GM12878 (cell line): ENCODE measurements at places on chromosomes 7 and 10. TPM values are rescaled to one million over a fixed set of nuclear protein-coding genes. Genes with fewer than 3 reads are reported as not detected.

DNA sequence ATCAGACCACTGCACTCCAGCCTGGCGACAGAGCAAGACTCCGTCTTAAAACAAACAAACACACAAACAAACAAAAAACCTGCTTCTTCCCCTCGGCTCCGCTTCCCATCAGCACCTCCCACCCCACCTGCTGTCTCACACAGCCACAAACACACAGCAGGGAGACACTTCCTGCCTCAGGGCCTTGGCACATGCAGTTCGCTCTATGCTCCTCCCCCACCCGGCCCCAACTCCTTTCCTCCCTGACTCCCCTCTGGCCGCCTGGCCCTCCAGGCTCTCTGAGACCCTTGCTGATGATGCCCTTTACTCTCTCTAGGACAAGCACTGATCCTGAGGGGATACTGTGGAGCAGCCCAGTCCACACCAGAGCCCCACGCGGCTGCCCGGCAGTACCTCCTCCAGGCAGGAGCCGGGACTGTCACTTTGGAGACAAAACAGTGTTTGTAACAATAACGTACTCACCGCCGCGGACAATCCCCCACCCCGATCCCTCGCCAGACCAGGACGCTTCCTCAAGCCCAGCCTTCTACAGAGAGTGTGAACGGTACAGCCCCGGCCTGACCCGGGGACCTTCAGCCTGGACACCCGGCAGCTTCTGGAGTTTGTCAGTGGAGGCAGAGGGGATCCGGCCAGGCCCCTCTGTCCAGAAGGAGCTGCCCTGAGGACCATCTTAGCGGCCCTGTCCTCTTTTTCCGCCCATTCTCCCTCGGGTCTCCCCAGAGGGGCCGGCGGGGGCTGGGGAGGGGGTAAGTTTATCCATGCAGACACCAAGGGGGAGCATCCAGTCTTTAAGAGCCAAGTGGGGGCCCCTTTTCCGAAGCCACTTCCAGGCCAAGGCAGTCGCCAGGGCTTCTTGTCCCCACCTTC, 50.0 kb upstream of the GTF2IRD1 start:
- DNase-seq = no peak

DNA sequence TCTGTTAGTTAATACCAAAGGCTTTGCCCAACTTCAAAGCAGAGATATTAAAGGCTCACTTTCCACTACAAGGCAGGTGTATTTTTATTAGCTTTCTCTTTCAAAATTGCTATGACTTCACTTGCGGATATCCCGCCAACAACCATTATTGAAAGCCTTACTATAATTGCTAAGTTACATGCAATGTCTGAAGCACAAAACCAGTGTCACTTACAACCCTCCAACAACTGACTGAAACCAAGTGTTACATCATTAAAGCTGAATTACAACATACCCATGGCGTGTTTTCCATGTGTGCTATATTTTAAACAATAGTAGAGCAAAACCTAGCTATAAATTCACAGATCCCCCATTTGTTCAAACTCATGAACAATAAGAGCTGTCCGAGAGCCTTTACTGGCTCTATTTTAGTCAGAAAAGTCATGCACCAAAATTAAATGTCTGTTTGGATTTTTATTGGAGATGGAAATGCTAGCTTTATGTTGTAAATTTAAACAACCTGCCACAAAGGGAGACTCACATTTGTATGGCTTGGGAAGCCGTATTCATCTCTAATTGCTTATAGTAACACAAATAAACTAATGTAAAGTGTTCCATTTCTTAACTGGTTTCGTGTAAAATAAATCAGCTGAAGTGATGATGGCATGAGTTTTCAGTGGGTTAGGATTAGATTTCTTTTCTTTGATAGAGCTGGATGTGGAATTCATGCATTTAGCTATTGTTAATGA, 227.1 kb downstream of the AGMO start:
- no peak for DNase-seq

DNA sequence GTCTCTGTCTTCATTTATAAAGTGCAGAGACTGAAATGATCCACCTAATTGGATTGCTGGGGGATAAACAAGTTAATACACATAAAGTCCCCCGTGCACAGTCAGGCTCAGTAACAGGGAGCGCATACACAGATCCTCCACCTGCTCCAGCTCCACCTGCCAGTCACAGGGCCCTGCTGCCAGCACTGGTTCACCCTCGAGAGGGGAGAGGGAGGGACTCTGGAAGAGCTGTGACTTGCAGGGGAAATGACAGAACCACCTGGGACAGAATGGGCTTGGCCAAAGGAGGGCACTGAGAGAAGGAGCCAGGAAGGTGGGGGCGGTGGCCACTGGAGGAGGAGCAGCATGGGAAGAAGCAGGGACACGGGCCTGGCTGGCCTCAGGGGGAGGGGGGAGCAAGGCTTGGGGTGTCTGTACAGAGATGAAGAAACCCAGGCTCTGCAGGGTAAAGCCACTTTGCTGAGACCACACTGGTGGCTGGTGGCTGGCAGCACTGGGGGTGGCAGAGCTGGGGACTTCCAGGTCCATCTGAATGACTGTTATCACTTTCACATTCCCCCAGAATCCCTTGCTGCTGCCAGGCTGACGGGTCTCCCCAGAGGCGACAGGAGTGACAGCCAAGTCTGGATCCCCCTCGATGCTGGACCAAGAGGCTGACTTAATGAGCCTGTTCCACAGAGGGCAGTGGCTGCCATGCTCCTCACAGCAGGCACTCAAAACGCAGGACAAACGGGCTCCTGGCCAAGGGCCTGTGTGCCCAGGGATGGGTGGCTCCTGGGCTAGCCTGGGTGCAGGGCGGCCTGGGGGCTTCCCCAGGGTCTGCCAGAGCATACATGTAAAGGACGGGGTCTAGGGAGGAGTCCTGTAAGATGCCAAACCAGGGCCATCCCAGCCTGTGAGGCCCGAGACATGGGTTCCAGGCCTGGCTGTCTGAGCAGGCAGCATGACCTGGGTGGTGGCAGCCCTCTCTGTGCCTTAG, 151.1 kb downstream of the SH3PXD2A start:
- no peak for DNase-seq

DNA sequence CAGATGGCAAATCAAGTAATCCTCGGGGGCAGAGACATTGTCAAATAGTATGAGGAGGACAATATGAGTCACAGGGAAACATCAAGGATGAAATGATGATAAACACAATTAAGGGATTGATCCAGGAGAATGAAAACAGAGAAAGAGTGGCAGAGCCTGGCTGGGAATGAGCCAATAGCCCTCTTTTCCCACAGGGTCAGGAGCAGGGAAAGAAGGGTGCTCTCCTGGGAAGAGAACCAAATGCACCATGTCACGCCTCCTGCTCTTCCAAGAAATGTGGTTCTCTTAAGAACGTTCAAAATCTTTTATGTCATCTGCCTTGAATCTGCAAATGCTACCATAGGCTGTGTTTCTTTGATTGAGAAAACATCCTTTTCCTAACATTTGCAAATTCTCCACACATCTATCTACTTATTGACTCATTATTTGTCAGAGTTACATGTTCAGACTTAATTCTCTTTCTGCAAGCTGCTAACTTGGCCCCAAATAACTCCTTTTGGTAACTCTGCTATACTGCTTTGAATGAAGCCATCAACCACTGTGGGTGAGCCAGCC, 50.6 kb downstream of the HIPK2 start:
- no peak for DNase-seq

DNA sequence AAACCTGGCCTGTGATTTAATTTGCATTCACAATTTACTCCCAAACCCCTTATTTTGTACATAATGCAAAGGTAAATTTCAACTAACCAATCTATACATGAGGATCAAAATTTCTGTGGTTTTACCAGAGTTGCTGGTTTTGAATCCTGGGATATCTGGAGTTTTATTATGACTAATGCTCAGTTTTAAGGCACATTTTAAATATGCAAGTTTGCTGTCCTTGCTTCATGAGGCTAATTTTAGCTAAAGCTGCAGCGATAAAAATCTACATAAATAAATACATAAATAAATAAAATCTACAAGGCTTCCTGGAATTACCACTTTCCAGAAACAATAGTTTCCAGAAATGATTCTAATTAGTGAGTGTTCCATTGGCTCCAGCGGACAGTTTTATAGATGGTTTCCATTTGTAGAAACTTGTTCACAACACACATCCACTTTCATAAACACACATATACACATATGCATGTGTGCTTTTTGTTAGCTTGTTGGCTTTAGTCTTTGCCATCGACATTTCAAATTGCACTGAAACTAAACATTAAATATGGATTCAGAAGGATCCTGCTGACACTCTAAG, 339.5 kb upstream of the NRP1 start:
- no peak for DNase-seq

ANKRD1 gene
- not detected in 2 replicates for total RNA-seq

SPDYE16 gene
- total RNA-seq = 0.26 TPM in 1 of 2 replicates, not detected in the other
